ENCODE measurements at places on chromosomes 1 and 21. TPM values are rescaled to one million over a fixed set of nuclear protein-coding genes. Genes with fewer than 3 reads are reported as not detected.

RGS8 gene
- 6.3 TPM for total RNA-seq

DNA sequence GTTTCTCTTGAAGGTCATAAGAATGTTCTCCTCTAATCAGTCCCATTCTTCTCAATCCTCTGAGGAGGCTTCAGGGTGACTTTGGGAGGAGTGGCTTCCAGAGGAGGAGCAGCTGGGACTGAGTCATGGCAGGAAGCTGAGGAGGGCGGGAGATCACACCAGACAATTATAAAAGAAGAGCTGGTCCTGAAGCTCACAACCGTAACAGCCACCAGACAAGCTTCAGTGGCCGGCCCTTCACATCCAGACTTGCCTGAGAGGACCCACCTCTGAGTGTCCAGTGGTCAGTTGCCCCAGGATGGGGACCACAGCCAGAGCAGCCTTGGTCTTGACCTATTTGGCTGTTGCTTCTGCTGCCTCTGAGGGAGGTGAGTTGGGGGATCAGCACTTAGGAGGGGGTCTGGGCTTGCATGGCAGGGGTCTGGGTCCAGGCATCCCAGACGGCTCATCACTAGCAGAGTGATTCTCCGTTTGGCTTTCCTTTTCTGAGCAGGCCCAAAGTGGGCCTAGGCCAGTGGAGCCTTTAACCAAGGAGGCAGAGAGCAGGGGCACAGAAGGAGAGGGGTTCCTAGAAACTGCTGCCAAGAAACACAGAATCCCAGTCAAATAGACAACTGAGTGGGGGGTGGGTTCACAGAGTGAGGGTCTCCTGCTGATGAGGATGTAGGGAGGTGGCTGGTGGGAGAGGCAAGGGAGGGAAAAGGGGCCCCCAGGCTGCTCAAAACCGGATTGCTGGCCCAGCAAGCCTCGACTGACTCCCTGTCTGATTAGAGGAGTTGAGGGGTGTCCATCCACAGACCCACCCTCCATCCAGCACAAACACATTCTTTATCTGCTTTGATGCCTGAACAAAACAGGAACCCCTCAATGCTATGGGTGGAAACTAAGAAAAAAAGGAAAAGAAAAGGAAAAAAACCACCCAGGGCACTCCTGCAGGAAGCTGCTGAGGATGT lies at the start of gene ECM1:
TSS of gene ECM1 (plus strand) at position 198 of the 953 bp plus-strand sequence. CDS start at position 299, 101 bp downstream.
- DNase-seq: peak; percentile 0

TAS1R3 gene
- total RNA-seq: 0.29 TPM

DNA sequence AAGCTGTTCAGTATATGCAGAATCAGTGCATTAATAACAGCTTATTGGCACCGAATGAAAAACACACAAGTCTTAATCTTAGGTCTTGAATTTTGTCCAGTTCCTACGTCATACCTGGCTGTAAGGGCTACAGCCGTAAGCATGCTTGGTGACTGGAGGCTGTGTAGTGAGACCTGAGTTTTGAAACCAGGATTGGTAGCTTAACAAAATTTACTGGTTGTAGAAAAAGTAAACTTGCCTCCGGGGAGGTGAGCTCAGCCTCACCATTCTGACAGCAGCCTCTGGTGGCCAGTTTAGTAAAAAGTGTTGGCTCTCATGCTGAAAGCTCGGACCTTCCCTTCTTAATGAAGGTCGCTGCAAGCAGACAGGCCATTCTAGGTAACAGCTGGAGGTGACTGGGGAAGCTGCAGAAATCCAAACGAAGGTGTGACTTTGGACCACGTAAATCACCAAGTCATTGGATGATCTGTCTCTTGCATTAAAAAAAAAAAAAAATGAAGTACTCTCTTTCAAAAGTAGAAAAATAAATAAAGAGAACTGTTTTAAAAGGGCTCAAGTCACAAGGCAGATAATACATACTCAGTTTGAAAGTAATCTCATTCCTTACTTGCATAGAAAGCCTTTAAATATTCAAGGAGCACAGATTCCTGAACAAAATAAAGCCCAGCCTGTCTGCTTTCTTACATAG lies 48.9 kb downstream of the HLCS start:
- peak; percentile 22 for DNase-seq

GRCh38 chr1:108657356-108658080 lies 3.4 kb downstream of the HENMT1 start:
- DNase-seq: no peak

GRCh38 chr1:101859941-101860340 lies 136.8 kb downstream of the OLFM3 start:
- no peak for DNase-seq

MTF1 gene
- total RNA-seq: 17.4 TPM

C8A gene
- not detected for total RNA-seq

DNA sequence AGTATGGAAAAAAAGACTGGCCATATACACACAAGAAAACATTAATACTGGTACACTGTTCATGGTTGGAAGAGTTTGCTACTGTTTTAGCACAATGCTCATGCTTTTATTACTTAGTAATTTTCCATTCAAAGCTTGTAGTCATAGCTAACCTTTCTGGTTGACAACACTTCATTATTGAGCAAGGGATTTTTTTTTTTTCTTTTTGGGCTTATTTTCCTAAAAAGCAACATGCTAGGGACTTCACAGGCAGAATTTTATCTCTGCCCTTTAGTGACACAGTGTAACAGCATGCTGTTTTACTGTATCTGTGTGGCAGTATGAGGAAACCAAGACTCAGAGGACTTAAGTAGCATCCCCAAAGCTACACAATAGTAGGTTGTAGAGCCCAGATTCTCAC lies 58.5 kb downstream of the FGGY start:
- DNase-seq: no peak

GRCh38 chr1:6489799-6490180 lies 1.7 kb downstream of the PLEKHG5 start:
- DNase-seq: no peak

DNA sequence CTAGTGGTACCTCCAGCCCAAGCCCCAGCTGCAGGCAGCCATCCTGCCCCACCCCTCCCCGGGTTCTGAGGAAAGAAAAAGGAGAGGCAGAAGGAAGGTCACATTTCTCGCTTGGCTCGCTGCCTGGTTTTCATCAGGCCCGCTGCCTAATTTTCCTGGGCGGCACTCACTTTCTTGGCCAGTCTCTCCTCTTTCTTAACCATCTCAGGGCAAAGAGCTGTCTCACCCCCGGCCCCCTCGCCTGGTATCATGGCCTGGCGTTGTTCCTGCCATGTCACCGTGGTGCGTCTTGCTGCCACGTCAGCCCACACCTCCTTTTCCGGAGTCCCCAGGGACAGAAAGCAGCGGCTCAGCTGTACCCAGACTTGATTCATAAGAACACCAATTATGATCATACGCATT lies 26.6 kb upstream of the CASZ1 start:
- DNase-seq: no peak

DNA sequence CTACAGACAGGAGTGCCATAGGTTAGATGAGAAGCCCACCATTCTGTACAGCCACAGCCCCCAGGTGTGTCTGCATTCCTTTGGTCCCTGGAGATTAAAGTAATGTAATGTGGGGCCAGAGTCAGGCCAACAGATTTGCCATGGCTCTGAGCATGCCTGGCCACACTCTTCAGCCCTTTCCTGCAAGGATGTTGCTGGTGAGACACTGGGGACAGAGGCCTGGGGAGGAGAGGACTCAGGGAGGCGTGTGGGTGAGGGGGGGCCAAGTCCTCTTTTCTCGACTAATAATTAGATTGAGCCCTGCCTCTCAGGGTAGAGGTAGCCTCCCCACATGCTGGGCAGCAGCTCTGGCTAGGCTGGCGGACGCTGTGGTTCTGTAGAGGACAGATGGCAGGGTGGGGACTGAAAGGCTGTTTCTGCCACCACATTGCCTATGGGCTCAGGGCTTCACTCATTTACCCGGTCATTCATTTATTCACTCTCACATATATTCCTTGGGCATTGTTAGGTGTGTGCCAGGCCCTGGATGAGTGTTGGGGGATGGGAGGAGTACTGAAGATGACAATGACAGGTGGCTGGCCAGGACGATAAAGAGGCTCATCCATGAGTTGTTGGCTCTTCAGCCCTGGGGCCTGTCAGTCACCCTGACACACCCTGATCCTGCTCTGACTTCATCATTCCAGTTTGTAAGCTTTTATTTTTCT lies 7.1 kb upstream of the PRCC start:
- no peak for DNase-seq

FCRL1 gene
- total RNA-seq: not detected

GPR61 gene
- 21.7 TPM for total RNA-seq

LRRC39 gene
- total RNA-seq: 2.2 TPM

CC2D1B gene
- total RNA-seq: 22.7 TPM

- no peak for DNase-seq
Observed at GRCh38 chr1:217895841-217896240, 264.7 kb downstream of the SPATA17 start.

WDR77 gene
- total RNA-seq: 21.9 TPM

DNA sequence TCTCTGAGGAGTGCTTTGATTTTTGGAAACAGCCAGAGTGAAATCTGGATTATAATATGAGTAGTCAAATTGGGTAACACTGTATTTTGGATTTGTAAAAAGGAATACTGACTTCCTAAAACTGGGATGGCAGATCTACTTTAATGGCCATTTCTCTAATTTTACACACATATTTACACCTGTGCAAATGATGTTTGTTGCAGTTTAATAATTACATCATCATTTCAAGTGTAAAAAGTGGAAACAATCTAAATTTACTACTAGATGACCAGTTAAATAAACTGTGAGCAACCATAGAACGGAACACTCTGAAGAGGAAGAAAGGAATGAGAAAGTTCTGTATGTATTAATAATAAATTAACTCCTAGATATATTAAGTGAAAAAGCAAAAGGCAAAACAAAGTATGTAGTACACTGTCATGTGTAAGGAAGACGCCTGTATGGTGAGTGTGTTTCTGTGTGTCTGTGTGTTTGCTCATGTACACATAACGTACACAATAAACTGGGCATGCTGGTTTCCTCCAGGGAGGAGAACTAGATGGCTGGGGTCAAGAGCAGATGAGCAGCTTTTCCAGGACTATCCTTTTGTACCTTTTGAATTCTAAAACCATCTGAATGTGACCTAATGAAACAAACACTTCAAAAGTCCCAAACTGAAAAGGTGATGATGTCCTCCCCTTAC lies 2.9 kb upstream of the RHEX start:
- no peak for DNase-seq

DNA sequence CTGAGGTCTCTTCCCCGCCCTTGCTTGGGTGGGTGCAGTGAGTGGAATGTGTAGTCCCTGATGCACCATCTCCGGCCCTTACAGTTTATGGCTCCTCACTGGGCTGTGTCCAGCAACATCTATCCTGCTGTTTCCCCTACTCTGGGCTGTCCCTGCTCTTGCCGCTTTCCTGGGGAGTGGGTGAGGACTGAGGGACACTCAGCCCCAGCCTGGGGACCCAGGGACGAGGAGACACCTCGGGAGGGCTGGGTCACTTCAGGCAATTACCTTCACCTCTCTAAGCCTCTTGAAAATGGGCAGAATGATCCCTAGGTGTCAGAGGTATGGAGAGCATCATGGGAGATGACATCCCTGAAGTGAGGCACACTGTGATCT lies 13.6 kb upstream of the LRP8 start:
- DNase-seq: no peak

DCST2 gene
- 0.94 TPM for total RNA-seq

All from dorsolateral prefrontal cortex (tissue), 122 donors.